ENCODE measurements at places on chromosomes 16 and 17.
A peak's percentile ranks its signal among the peaks of the same experiment; 100 is the strongest.

DNA sequence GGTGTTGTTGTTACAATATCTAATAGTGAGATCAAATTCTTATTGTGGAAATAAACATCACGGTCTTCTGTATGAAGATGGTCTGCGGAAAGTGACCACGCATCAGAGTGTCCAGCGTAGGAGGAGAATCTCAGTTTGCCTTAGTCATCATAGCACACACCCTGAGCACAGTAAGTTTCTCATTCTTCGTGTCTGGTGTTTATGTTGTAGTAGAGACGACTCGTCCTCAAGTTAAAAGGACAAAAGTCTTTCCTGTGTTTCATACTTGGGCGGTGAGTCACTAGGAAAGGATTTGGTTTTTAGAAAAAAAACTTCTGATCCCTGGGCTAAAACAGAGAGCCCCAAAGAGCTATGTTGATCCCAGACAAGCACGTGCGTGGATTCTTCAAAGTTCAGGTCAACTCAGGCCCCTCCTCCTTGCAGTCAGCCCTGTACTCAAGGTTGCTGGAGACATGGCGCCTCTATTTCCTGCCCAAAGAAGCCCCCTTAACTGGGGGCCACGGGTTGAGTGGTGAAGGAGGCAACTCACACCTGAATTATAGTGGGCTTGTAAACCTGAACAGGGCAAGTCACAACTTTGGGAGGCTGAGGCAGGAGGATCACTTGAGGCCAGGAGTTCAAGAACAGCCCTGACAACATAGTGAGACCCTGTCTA is 170.4 kb downstream of the ZFHX3 start:
- no peak for DNase-seq

GRCh38 chr17:59425085-59425931 is 93.9 kb downstream of the YPEL2 start:
- DNase-seq, result no peak

- no peak for DNase-seq
These were observed 28.4 kb upstream of the WFIKKN2 start for GRCh38 chr17:50807009-50807408.

GRCh38 chr17:80696456-80696855 is 151.8 kb downstream of the RPTOR start:
- DNase-seq, result no peak

- DNase-seq, result no peak
These were observed 12.5 kb downstream of the GPRC5C start for GRCh38 chr17:74444406-74444805.

DNA sequence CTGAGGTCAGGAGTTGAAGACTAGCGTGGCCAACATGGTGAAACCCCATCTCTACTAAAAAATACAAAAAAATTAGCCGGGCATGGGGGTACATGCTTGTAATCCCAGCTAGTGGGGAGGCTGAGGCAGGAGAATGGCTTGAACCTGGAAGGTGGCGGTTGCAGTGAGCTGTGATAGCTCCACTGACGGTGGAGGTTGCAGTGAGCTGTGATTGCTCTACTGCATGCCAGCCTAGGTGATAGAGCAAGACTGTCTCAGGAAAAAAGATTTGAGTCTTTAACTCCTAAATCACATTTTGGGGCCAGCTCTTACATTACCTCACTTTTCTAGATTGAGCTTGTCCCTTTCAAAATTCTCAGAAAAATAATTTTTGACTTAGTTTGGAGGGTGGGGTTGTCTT is 15.2 kb downstream of the VMP1 start:
- no peak for DNase-seq

- DNase-seq, result no peak
These were observed 375.0 kb upstream of the EEF2KMT start for GRCh38 chr16:5472552-5472951.

DNA sequence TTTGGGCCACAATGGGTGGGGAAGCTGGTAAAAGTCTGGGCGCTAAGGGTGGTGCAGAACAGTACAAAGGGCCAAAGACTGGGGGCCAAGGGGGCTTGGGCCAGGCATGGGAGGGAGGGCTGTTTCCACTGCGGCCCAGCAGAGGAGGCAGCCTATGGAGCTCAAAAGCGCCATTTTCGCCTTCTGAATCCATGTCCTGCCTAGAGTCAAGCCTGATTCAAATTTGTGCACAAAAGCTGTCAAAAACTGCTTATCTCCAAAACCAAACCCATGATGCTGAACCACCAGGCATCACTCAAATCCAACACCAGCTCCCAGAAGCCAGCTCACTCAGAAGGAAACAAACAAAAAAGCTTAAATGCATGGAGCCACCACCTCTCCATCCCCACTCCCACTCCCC is 16.0 kb downstream of the COG7 start:
- no peak for DNase-seq

DNA sequence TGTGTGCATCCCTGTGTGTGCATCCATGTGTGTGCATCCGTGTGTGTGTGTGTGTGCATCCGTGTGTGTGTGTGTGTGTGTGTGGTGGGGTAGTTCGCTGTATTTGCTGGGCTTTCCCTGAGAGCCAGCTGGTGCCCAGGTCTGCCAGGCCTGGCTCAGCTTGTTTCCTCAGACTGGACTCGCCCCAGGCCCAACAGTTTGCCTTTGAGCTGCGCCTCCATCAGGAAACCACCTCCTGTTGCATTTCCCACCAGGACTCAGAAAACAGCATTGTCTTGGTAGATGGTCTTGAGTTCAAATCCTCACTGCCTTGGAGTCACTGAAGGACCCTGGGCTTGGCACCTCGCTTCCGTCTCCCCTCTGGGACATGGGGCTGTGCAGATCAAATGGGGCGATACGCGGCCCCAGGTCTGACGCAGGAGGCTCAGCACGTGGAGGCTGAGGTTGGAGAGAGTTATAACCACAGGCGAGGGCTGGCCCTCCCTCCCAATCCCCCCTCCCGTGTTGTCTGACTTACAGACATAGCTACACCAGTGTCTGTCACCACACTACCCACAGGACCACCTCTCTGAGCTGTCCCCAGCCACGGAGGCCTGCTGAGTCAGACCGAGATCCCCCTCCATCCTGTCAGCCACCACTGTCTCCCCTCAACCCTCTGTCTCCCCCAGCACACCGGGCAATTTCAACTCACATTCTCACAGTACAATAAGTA is 4.7 kb downstream of the ITGAE start:
- DNase-seq, result peak; percentile 68

DNA sequence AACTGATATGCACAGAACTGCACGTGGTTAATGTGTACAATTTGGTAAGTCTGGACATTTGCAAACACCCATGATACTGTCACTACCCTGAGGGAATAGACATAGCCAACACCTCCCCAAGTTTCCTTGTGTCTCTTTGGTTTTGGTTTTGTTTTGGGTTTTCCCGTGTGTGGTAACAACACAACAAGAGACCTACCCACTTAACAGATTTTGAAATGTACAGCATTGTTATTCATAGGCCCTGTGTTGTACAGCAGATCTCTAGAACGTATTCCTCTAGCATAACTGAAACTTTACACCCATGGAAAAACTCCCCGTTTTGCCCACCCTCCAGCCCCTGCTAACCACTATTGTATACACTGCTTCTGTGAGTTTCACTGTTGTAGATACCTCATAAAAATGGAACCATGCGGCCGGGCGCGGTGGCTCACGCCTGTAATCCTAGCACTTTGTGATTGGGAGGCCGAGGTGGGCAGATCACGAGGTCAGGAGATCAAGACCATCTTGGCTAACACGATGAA is 76.3 kb upstream of the TBC1D3K start:
- no peak for DNase-seq

- DNase-seq, result peak; percentile 86
These were observed 5.2 kb downstream of the CISD3 start for GRCh38 chr17:38735161-38735997.

- peak; percentile 63 for DNase-seq
These were observed 3.9 kb downstream of the GLIS2 start for GRCh38 chr16:4319454-4320421.

GRCh38 chr17:81398176-81398831 is 3.0 kb downstream of the BAHCC1 start:
- no peak for DNase-seq

- no peak for DNase-seq
These were observed 10.8 kb upstream of the RASD1 start for GRCh38 chr17:17506893-17507464.

DNA sequence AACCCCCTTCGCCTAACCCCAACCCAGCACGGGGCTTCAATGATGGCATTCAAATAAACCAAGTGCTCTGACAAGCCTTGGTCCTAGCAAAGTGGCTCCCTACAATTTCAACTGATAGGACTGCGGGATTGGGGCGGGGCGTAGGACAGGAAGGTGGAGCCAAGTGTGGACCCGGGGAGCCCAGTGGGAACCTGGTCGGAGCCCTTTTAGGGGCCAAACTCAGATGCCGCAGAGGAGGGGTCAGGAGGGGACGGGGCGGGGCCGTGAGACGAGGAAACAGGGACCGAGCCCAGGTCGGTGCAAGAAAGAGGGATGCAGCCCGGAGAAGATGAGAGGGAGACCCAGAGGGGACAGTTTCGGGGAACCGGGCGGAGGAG is 13.2 kb upstream of the CDIPT start:
- peak; percentile 18 for DNase-seq

DNA sequence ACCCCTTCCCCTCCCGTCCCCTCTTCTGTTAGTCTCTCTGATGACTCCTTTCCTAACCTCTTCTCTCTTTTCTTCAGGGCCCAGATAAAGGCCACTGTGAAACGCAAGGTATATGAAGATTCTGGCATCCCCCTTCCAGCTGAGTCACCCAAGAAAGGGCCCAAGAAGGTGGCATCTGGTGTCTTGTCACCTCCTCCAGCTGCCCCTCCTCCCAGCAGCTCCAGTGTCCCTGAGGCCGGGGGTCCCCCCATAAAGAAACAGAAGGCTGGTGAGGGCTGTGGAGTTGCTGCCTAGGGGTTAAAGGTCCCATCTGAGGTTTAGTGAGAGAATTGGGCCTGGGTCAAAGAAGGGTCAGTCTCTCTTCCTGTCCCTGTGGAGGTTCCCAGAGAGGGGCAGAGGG is 4.0 kb downstream of the RNASEK start:
- DNase-seq, result no peak

- DNase-seq, result no peak
These were observed 6.3 kb downstream of the CMIP start for GRCh38 chr16:81450783-81451491.

GRCh38 chr17:42520540-42520951 is 15.5 kb upstream of the NAGLU start:
- DNase-seq, result no peak

GRCh38 chr17:74748279-74748528 is 224 bp upstream of the NHERF1 start:
- no peak for DNase-seq

- no peak for DNase-seq
These were observed 814 bp upstream of the RUNDC3A start for GRCh38 chr17:44307387-44308186.

DNA sequence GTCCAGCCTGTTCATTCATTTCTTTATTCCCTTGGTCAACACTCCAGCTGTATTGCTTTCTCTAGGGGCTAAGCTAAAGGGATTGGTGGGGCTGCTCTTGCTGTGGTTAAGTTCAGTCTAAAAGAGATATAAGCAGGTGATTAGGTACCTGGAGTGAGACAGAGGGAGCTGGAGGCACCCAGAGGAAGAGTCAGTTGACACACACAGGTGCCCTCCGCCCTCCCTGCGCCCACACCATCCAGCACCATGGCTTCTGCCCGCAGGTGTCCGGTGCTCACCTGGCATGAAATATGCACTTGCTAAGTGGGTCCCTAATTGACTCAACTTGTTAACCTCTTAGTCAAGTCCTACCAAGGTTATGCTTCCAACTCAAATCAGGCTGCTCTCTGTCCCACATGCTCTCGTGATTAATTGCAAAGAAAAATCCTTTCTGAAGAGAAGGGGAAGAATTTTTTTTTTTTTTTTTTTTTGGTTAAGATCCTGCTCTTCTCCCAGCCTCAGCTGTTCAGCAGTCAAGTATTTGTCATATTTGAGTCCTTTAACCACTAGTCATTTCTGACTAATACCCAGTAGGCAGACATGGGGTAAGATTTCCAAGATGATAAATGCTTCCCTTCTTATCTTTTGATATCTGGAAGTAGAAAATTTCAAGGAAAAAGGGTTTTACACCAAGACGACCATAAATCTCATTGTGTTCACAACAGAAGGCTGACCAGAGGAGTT is 199.8 kb upstream of the WSCD1 start:
- no peak for DNase-seq

GRCh38 chr16:19223235-19224170 is 55.5 kb downstream of the SYT17 start:
- peak; percentile 34 for DNase-seq

GRCh38 chr17:79950306-79950705 is 85.4 kb downstream of the TBC1D16 start:
- DNase-seq, result no peak

- no peak for DNase-seq
These were observed 80.6 kb upstream of the CCL2 start for GRCh38 chr17:34174496-34174895.

DNA sequence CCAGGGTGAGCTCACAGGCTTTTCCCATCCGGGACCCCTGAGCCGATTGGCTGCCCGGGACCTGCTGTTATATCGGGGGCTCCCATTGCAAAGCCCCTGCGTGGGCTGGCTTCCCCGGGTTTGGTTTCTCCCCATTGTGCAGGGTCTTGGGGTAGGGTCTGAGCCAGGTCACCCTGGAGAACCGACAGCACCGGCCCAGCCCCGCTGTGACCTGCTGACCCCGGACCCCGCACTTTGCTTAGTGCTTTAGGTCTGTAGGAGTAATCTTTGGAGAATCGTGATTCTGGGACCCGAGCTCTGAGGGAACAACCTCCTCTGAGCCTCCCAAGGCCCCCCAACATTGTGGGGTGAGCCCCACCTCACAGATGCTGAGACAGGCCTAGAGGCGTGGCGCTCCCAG is 62.9 kb downstream of the JPH3 start:
- no peak for DNase-seq

- no peak for DNase-seq
These were observed 7.1 kb downstream of the NXPH3 start for GRCh38 chr17:49582789-49583188.

DNA sequence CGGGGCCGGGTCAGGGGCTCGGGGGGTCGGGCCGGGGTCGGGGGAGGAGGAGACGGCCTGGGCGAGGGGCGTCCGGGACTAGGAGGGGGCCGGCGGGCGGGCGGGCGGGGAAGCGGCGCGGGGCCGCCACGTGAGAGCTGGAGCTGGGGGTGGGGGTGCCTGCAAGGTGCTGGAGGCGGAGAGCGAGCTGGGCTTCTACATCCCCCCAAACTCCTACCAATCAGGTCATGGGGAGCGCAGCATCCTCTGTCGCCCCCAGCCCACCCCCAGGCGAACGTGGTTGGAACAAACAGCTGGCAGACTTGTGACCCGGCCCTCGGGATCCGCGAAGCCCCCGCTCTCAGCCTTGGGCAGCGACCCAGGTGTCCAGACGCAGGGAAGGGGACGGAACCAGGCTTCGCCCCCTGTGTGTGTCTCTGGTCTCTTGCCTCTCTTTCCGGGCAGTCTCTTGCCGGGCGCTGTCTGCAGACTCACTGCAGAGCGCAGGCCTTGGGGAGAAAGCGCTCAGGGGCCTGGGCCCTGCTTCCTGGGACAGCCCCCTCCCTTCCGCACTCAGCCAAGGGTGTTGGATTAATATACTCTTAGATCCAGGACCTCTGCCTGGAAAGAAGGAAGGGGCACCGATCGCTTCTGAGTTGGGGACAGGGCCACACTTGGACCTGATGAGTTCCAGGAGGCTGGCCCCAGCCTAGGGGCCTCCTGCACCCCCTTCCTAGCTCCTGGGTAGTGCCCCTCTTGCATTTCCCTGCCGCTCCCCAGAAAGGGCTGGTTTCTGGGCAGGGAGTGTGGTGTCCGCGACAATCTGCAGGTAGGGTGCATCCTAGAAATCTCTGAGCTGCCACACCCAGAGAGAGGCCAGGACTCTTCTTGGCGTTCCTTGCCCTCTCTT is 722 bp downstream of the RASL10B start:
- DNase-seq, result no peak
